ENCODE measurements at places on chromosomes 7 and 10. TPM values are rescaled to one million over a fixed set of nuclear protein-coding genes. Genes with fewer than 3 reads are reported as not detected.

SLC26A5 gene
- not detected for total RNA-seq

DKK1 gene
- 0.90 TPM for total RNA-seq

SPDYE2B gene
- total RNA-seq, result not detected

SFTPA1 gene
- not detected for total RNA-seq

TNS3 gene
- 63.4 TPM for total RNA-seq

LRRN3 gene
- total RNA-seq, result not detected

ZNF853 gene
- 0.35 TPM for total RNA-seq

COL1A2 gene
- 0.05 TPM for total RNA-seq
